Kidney (tissue), 22 donors: ENCODE measurements at places on chromosomes 5 and 9. TPM values are rescaled to one million over a fixed set of nuclear protein-coding genes. Genes with fewer than 3 reads are reported as not detected.

Gene LCN15
- total RNA-seq, result not detected

DNA sequence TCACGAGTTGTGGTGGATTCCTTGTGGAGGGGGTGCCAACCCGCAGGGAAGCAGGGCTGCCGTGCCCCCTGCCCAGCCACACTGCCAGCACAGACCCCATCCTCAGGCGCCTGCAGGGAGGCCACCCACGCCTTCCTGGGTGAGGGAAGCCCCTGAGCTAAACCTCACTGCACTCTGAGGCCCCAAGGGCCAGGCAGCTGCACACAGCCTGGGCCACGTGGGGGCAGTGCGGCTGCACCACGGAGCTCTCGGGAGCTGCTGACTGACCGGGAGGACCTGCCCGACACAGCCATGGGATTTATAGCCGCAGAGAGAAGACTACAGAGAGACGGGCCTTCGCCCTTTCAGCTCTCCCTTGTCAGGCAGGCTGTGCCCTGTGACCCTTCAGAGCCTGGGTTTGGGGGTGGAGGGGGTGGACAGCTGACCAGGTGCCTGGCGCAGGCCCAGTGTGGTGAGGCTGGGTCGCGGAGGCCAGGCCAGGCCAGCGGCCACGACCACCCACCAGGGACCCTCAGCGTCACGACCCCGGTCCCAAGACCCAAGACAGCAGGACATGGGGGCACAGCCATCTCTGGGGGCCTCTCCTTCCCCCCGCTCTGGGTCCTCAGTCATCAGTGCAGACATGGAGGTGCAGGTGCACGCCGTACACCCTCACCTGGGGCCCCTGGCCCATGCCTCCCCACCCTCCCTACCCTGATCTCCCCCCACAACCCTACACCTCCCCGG is 4.3 kb upstream of the AHRR start:
- DNase-seq, result peak; percentile 87

- no peak for DNase-seq
Observed at GRCh38 chr5:33530183-33531036, 89.6 kb downstream of the TARS1 start.

- DNase-seq, result no peak
Observed at GRCh38 chr5:17257705-17258273, 40.4 kb downstream of the BASP1 start.

GRCh38 chr5:174529925-174530681 is 194.3 kb upstream of the MSX2 start:
- DNase-seq, result no peak

DNA sequence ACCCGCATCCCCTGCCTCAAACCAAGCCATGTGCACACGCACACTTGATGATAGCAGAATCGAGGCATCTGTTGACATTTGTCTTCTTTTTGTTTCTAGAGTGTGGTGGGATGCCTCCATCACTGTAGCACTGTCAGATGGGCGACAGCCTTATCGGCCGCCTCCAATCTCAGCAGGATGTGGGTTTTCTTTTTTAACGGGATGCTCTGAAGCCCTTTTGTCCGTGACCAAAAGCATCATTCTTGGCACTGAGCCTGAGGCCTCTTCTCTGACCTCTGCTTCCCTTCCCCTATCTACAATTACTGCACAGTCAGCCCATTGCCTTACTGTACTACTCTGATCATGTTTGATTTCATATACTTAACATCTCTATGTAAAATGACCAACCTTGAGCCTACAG is 78.3 kb downstream of the LMNB1 start:
- DNase-seq, result no peak
